ENCODE measurements at places on chromosomes 6 and 20.

DNA sequence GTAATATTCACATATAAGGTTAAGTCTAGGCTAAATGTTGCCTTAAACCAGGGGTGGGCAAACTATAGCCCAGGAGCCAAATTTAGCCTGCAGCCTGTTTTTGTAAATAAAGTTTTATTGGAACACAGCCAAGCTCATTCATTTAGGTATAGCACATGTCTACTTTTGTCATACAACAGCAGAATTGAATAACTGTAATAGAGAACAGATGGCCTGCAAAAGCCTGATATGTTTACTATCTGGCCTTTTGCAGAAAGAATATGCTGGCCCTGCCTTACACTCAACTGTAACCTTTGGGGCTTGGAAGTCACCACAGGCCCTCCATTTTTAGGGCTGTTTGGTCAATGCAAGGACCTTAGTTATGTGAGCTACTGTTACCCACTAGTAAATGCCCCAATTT is 17.7 kb upstream of the BCLAF1 start:
- no peak for DNase-seq

GRCh38 chr6:113901482-113901881 is 44.3 kb downstream of the MARCKS start:
- DNase-seq: no peak

DNA sequence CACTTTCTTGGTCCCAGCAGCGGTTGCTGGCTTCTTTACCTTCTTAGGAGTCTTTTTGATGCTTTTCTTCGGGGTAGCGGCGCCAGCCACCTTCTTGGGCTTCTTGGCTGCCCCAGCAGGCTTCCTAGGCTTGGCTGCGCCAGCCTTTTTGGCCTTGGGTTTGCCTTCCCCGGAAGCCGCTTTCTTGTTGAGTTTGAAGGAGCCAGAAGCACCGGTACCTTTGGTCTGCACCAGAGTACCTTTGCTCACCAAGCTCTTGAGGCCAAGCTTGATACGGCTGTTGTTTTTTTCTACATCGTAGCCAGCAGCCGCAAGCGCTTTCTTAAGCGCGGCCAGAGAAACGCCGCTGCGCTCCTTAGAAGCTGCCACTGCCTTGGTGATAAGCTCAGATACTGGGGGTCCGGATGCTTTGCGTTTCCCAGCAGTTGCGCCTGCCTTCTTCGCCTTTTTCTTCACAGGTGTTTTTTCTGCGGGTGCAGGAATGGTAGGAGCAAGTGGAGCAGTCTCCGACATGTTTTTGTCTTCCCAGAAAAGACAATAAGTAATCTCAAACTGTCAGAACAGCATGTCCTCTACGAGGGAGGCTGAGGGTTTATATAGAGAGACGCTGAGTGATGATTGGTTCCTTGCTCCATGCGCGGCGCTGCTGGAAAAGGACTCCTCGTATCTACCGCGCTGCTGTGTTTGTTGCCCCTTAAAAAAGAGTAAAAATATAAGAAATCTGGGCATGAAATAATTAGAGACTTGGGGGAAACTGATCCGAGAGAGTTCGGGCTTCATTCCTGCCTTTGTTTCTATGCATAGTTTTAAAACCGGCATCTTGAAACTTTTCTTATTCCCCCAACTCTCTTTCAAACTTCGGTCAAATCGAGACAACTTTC is 130.3 kb upstream of the BTN3A2 start:
- DNase-seq: peak; percentile 90

- DNase-seq: no peak
Measured at GRCh38 chr20:44021900-44022299, 107.2 kb downstream of the TOX2 start.

DNA sequence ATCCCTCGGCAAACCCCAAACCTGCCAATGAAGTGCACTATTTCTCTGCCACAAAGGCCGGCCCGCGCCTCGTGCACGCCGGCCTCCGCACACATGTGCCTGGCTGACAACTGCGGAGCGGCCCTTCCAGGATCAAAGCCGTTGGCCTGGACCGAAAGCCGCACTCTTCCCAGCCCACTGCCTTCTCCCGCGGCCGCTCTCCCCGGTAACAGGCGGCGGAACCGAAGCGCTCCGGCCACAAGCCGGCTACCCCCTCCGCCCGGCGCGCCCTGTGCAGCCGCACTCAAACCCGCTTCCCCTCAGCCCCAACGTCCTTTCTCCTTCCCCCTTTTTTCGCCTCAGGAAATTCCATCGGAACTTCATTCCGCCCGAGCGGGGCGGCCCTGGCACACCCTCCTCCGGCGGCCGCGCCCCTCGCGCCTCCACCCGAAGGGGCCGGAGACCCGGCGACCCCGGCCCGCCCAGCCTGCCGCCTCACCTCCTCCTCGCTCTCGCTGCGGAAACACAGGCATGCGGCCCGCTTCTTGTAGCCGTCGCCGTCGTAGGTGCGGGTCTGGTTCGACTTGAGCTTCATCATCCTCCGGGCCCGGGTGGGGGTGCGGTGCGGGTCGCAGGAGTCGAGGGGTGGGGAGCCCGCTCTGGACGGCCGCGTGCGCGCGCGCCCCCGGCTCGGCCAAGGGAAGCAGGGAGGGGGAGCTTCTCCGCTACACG is 528 bp downstream of the NUDT3 start:
- peak; percentile 75 for DNase-seq

DNA sequence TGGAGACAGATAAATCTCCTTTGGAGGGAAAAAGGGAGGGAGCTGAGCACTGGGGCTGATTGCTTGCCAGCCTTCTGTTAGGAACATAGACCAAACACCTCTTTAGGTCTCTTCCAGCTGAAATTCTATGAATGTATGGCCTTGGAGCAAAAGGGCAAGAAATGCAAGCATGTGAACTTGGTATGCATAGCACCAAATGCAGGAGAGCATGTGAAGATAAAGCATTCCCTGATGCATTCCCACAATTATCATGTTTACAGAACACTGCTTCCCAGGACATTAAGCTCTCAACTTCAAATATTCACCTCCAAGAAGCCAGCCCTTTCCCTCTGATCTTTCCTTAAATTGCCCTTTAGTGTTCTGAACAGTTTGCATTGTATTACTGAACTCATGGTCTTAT is 15.6 kb downstream of the RIPOR2 start:
- DNase-seq: no peak

- no peak for DNase-seq
Measured at GRCh38 chr6:15516378-15516777, 146.4 kb downstream of the DTNBP1 start.

DNA sequence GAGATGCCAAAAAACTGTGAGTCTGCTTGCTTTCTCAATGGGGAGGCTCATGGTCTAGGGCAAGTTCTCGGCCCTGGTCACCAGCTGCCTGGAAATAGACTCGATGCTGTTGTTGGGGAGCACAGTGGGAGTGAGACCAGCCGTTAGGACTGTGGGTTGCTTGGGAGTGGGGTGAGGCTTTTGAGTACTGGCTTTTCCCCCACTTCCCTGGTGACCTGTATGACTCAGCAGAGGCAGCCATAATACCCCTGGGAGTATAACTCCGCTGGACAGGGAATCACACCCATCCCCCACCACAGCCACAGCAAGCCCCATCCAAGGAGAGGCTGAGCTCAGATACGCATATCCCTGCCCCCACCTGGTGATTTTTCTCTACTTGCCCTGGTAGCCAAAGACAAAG is 48.9 kb upstream of the OGFRL1 start:
- no peak for DNase-seq

DNA sequence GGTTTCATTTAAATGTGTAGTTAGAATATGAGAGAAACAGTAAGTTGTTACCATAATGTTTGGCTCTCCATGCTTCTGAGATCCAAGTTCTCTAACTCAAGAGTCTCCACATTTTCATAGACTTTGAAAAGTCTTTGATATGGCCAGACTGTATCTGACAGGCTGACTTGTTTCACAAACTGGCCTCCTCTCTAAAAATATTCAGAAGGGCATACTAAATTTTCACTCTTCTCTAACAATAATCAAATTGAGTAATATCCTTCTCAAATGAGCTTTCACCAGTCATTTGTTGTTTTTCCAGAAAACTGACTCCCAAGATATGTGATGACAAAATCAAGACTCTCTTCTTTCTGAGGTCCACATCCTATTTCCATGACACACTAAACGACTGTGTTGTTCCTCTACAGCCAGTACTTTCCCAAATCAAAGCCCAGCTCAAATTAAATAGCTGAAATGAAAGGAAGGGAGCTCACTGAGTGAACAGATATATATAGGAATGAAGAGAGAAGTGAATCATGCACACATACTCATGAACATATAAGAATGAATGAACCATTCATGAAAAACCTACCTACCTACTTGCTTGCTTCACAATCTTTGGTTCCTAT is 15.1 kb downstream of the HIVEP2 start:
- no peak for DNase-seq

GRCh38 chr6:83221889-83222479 is 28.8 kb downstream of the RWDD2A start:
- no peak for DNase-seq

- DNase-seq: no peak
Measured at GRCh38 chr6:15176816-15177370, 69.0 kb upstream of the JARID2 start.

- DNase-seq: no peak
Measured at GRCh38 chr6:134233180-134233955, 84.5 kb downstream of the SGK1 start.

- no peak for DNase-seq
Measured at GRCh38 chr6:6772751-6773150, 184.2 kb downstream of the LY86 start.

GRCh38 chr20:59657459-59658046 is 53.2 kb downstream of the PHACTR3 start:
- DNase-seq: no peak

GRCh38 chr6:83311231-83311630 is 118.1 kb downstream of the RWDD2A start:
- no peak for DNase-seq

GRCh38 chr20:59101961-59102360 is 59.4 kb upstream of the PRELID3B start:
- no peak for DNase-seq

DNA sequence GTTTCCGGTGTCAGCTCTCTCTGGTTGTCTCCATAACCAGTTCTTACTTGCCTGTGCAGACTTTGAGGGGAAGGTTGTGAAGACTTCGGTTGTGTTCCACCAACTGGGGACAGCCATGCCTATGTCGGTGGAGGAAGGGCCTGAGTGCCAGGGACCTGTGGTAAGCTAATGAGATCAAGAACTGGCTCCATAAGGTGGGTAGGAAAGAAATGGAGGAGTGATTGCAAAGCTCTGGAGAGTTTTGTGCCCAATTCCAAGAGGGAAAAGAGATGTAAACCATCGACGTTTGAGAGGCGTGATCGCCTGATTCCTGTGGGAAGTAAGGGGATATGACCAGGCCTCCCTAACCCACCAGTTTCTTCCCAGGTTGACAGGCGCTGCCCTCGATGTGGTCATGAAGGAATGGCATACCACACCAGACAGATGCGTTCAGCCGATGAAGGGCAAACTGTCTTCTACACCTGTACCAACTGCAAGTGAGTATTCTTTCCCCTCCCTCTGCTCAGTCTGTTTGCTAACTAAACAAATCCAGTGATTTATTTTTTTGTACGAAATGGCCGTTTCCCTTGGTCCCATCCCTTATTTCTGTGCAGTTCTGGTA is 893 bp downstream of the POLR1H start:
- DNase-seq: no peak

DNA sequence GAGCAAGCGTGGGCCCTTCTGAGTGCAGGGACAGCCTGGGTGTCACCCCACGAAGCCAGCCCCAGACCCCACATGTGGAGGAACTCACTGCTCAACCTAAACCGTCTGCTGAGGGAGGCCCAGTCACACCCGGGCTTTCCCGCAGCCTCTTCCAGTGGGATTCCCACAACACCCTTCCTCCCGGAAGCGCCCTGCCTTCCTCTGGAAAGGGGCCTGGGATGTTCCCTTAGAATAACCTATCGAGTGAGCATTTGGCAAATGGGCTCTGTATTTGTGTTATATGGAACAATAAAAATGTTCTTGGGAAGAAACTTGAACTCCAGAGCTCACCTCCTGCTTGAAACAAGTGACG is 100.0 kb upstream of the DUSP22 start:
- DNase-seq: no peak

DNA sequence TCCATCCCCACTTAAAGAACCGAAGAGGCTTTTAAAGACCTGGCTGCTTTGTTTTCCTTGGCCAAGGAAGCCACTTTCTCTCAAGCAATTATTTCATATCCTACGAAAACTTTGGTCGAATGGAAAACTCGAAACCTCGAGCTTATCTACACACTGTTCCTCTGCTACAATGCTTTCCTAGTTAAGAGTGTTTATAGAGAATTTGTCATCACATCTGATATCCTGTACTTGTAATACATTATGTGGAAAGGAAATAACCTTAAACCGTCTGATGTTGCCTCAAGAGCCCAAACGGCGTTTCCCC is 28.1 kb downstream of the TFAP2B start:
- DNase-seq: no peak

- peak; percentile 17 for DNase-seq
Measured at GRCh38 chr20:54793291-54793992, 318.0 kb downstream of the DOK5 start.

DNA sequence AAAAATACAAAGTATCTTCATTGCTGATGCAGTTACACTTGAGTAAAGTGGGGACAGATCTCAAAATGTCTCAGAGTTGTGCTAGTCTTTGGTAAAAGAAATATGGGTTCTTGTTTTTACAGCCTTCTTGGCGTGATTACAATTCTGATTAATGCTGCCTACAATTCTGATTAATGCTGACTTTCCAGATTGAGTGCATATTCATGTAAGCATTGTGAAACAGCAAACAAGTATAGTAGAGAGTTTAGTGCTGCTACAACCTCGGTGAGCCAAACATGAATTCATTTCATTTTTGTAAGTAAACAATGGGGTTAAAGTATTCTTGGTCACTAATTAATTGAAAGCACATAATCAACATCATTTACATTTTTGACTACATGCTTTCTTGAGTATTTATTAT is at the start of gene DEFB113:
TSS of gene DEFB113 (minus strand) at position 21 of the 400 bp plus-strand sequence. CDS start at position 21, 0 bp downstream.
- no peak for DNase-seq

GRCh38 chr20:60857708-60858107 is 394.4 kb upstream of the CDH4 start:
- DNase-seq: no peak

DNA sequence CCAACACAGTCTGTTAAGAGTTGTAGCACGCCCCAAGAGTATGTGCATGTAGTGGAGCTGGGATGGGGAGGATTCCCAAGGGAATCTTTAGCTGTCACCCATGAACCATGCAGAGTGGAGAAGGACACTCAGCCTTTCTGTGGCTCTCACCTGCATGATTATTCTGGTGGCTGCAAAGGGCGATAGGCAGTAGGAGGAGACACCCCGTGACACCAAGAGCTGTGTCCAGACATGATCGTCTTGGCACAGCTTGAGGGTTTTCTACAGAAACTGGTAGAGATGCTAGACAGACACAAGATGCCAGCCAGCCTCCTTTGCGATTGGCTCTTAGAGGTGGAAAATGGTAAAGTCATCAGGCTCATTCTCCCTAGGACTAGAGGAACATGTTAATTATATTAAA is 3.1 kb upstream of the CSE1L start:
- no peak for DNase-seq

- no peak for DNase-seq
Measured at GRCh38 chr6:36355819-36356218, 19.1 kb upstream of the BNIP5 start.

DNA sequence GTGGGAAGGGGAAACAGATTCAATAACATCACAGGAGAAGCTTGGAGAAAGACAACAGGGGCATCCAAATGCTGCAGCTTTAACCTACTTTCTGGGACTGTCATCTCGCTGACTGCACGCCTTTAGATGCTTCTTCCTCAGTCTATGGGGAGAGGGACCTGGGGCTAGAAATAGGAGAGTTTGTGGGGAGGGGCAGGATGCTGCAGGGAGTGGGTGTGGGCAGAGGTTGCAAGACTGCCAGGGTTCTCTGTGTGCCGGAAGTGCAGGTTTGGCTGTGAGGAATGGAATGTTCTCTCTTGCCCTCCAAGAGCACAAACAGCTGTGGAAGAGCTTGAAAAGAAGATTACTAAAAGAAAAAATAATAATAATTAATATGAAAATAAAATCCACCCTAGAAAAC is 93.2 kb downstream of the FOXO3 start:
- DNase-seq: peak; percentile 68

All from right hindlimb (tissue), 1 donor.